ENCODE measurements at places on chromosomes 7 and 10.

DNA sequence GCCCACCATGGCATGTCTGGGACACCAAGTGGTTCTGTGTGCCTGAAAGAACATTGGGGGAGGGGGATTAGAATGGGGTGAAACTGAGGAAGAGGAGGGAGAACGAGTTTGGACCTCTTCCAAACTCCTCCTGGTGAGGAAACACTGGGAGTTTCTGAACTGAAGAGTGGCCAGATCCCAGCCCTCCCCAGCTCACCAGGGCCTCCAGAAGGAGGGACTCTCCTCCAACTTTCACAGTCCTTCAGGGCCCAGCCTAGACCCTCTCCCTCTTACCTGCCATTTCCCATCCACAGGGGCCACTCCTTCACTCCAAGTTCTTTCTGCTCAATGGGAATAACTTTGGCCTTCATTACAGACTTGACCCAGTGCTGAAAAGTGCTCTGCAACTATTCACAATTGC lies 132.0 kb upstream of the FOXK1 start:
- no peak for DNase-seq

GRCh38 chr10:70879207-70879606 lies 9.2 kb downstream of the PCBD1 start:
- DNase-seq, result no peak

GRCh38 chr7:45684910-45685618 lies 110.9 kb downstream of the ADCY1 start:
- DNase-seq, result no peak

- no peak for DNase-seq
Observed at GRCh38 chr7:143429770-143430698, 13.2 kb upstream of the TAS2R60 start.

DNA sequence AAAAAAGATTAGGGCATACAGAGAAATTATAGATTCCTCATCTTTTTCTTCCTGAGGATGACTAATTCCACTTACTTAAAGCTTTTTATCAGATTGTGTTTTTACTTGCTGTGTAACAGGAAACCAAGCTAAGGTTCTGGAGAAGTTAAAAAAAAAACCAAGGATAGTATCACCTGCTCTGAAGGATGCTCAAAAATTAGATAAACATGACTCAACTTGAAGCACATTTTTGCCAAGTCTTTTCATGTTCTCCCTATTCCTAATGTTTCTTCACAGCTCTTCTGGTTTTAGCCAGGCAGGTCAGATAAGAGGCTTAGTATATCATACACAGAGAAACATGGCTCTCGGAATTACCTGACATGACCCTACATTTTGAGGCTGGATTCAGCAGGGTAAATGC lies 90.3 kb downstream of the CPEB3 start:
- DNase-seq, result no peak

GRCh38 chr10:112241651-112242341 lies 41.4 kb upstream of the TECTB start:
- DNase-seq, result no peak

DNA sequence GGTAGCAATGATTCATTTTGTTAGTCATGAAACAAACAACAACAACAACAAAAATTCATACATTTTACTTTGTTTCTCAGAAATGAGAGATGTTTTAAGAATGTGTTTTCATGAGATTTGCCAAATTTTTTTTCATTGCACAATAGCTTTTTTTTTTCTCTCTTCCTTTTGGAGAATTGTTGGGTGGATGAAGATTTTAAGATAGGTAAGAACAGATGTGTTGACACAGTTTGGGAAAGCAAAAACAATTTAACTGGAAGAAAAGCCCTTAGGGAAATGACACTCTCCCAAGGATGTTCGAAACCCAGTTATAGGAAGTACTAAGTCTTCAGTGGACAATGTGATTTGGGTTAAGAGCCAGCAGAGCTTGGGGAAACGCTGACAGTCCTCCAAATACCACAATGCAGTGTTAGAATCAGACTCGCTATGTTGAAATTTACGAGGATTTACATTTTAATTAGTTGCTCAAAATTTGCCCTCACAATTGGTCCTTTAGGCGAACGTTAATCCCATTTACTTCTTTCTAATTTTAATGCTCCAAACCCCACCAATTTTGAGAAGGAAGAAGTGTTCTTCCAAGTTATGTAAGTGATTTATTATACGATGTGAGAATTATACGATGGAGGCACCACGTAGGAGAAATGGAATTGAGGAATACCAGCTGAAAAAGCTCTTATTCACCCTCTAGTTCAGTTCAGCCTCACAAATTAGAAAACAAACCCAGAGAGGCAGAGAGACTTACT lies 61.2 kb downstream of the HHEX start:
- DNase-seq, result no peak

- DNase-seq, result no peak
Observed at GRCh38 chr10:79089632-79090031, 20.9 kb downstream of the ZMIZ1 start.

- no peak for DNase-seq
Observed at GRCh38 chr10:71099731-71100361, 112.5 kb upstream of the UNC5B start.

GRCh38 chr10:131111471-131112080 lies 199.9 kb downstream of the TCERG1L start:
- no peak for DNase-seq

DNA sequence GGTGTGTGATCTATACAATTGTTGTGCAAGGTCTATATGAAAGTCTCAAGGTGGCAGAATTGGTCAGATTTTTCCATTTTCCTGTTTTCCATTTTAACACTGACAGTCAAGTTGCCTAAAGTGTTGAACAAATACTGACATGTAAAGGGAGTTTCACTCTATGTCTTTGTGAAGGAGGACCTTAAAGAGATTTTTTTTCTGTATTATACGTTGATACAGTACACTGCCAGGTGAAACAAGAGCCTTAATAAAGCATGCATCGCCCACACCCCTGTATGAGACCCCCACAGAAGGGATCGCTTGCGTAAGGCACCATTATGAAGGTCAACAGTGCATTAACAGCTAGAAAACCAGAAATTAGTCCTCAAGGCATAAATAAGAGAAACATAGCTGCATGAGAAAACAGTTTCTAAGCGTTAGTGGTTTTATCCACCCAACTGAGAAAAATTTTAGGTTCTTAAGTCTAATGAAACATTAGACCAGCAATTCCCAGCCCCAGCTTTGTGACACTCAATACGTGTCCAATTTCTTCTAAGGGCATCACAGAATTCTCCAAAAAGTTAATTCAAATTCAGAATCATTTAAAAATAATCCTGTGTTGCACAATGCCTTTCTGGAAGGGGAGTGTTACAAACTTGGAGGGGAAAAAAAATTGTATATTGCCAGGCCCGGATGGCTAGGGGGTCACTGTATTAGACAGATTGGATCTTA lies 6.9 kb downstream of the KLF6 start:
- no peak for DNase-seq

DNA sequence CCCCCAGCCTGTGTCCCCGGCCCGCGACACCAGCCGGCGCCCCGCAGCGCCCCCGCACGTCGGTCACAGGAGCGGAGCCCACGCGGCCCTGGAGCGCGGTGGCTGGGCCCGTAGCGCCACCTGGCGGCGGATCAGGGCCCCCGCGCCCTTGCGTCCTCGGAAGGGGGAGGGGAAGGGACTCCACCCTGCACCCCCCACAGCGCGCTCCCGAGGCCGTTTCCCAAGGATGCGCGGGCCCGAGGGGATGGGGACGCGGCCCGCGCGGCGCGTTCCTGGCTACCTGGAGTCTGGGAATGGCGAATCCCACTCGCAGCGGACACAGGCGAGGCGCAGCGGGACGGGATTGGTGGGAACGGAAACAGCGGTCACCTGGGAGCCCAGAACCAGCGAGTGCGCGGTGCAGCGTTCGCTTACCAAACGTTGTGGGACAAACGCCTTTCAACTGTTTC lies 23.8 kb upstream of the MKI67 start:
- no peak for DNase-seq

GRCh38 chr10:3067859-3068179 lies 471 bp downstream of the PFKP start:
- no peak for DNase-seq

DNA sequence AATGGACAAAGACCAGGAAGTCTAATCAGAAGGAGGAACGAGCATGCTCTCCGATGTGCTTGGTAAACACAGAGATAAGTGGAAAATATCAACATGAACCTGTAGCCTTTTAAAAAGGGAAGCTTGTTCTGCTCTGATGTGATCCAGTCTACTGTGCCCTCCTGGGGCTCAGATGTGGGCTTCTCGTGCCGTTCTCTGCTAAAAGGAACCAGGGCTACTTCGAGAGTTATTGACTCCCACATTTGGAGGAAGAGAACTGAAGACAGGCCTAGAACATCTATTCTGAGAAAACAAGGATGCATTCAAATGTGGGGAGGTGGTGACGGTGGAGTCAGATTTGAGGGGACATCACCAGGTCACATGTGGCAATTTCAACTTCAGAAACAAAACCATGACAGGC lies 325.4 kb downstream of the GLRX3 start:
- DNase-seq, result peak; percentile 15

GRCh38 chr7:141585592-141586510 lies 34.6 kb downstream of the AGK start:
- DNase-seq, result no peak

- no peak for DNase-seq
Observed at GRCh38 chr7:69199041-69199440, 399.2 kb upstream of the AUTS2 start.

DNA sequence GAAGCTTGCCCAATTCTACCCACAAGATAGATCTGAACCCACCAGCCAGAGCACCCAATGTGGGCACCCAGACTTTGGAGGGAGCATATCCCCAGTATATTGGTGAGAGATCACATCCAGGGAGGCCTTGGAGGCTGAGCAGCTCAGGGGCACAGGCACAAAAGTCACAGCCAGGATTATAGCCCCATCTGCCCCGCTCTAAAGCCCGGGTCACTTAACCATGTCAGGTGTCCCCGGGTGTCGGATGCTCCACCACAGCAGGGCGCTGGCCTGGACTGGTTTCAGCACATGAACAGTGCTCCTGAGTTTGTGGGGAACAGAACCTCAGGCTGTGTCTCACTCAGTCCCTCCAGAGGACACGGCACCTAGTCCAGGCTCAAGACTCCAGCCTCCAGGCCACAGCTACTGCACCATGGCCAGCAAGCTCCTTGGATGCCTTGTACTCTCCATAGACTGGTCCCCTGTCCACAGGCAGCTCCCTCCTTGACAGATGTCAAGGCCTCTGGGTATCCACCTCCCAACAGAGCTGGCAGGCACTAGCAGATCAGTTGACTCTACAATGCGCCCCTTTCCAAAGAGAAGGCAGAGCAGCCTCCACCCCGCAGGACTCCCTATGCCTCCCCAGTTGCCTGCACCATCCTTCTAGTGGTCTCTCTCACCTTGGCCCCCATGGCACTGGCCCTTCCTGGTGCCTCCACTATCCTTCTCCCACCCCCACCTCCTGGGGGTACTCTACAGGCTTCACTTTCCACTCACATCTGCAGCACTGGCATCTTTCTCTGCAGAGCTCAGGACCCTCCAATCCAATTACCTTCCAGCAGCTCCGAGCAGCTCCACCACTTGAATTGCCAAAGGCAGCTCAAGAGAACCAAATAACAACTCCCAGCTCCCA lies 306.0 kb downstream of the GRID1 start:
- DNase-seq, result no peak

GRCh38 chr7:134364619-134365037 lies 47.9 kb upstream of the SLC35B4 start:
- no peak for DNase-seq

DNA sequence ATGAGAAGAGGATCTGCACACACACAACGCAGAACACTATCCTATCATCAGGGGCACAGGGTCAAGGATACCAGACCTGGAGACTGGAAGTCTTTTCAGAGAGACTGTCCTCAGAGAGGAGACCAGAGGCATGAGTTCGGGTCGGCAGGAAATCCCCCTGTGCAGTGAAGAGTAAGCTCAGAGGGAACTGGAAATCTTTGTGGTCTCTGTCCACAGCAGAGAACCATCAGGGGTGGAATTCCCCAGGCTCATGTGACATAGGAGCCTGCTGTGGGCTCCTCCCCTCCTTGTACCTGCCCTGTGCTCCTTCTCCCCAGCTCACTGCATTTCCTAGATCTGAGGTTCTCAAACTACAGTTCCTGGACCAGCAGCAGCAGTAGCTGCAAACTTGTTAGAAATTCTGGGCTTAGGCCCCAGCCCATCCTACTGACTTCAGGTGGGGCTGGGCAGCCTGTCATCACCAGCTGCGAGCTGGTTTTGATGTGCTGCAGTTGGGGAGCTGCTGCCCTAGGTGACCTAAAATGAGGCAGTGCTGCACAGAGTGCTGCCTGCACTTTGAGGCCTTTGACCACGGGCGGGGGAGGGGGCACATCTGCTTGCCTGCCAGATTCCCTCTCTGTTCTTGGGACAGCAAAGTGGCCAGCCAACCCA lies 2.4 kb downstream of the ZMIZ2 start:
- no peak for DNase-seq

DNA sequence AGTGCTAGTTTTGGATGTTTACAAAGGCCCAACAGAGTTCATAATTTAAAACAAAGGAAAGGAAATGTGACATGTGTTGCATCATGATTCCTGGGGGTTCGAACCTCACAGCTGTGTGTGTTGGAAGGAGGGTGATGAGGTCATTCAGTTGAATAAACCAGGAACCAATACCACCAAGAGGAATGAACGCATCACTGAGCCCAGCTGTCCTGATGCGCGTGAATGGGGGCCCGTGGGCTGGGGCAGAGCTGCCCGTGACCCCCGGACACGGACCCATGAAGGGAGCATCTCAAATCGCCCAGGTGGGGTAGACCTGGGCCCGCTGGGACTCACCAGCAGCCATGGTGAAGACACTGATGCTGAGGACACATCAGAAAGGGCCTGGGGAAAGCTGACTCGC lies 33.0 kb downstream of the BRI3 start:
- DNase-seq, result no peak

- no peak for DNase-seq
Observed at GRCh38 chr7:74173074-74173473, 1.1 kb upstream of the EIF4H start.

DNA sequence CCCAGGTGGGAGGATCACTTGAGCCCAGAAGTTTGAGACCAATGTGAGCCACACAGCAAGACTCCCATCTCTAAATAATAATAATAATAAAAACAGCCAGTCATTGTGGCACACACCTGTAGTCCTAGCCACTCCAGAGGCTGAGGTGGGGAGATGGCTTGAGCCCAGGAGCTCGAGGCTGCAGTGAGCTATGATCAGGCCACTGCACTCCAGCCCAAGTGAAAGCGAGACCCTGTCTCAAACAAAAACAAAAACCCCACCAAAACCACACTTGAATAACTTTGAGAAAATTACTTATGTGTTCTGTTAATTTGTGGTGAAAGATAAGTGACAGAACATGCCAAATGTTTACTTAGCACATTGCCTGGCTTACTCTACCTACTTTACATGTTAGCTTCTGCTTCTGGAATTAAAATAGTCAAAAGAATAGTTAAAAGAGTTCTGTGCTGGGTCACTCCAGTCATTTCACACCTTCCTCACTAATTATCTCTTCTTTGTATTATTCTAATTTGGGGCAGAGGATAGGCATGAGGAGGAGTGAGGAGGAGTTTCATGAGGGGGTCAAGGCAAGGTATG lies 9.8 kb downstream of the TMEM60 start:
- DNase-seq, result no peak

Measured in breast epithelium (tissue), 4 donors.